GM12864 (cell line): ENCODE measurements at places on chromosomes 3 and 15.

DNA sequence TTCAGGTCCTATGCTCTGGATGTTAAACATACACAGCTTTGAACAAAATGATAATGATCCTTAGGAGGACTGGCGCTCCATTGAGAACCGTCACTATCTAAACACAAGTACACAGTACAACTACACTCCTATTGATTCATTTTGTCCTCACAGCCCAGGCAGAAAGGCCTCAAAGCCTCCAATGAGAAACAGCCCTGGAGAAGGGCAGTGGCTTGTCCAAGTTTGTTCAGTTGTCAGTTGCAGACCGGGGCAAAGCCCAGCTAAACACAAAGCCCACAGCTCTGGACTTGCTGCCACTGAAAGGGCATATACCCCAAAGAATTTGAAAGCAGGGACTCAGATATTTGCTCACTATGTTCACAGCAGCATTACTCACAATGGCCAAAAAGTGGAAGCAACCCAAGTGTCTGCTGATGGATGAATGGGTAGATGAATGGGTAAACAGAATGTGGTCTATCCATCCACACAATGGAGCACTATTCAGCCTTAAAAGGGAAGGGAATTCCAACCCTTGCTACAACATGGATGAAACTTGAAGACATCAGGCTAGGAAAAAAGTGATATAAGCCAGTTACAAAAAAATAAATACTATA lies 34.7 kb downstream of the NUP210 start:
- DNase-seq: no peak

GRCh38 chr3:153127788-153128187 lies 34.2 kb upstream of the RAP2B start:
- no peak for DNase-seq

DNA sequence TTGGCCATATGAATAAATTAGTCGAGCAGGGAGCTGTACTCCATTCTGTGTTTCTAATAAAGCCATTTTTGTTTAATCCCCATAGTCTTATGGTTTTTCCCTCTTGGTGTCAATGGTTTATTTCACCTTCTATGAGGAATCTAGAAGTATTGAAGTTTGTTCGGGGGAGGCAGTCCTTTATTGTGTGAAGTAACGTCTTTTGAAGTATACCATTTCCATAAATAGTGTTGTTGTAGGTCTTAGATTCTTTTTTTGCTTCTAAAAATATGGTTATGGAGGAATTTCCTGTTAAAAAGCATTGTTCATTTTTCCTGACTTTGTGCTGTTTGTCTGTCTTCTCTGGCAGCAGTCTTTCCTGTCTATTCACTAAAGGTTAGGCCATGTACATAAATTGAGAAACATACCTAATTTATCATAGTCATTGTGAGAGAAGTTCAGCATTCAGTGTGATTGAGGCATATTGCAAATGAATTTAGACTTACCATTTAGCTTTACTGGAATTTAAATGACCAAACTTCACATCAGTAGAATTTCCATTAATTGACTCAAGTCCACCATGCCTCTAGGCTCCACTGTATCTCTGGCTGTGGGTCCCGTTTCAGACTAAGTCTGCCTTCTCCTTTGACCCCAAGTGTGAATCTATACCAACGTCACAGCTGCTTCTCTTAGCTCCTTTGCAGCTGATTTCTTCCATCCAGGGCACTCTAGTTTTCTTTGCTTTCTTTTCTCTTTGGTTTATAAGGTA lies 37.3 kb downstream of the YEATS2 start:
- DNase-seq: no peak

GRCh38 chr3:50627407-50628051 lies 10.6 kb downstream of the MAPKAPK3 start:
- DNase-seq: no peak

- DNase-seq: no peak
Observed at GRCh38 chr3:30924763-30925162, 30.3 kb upstream of the GADL1 start.

DNA sequence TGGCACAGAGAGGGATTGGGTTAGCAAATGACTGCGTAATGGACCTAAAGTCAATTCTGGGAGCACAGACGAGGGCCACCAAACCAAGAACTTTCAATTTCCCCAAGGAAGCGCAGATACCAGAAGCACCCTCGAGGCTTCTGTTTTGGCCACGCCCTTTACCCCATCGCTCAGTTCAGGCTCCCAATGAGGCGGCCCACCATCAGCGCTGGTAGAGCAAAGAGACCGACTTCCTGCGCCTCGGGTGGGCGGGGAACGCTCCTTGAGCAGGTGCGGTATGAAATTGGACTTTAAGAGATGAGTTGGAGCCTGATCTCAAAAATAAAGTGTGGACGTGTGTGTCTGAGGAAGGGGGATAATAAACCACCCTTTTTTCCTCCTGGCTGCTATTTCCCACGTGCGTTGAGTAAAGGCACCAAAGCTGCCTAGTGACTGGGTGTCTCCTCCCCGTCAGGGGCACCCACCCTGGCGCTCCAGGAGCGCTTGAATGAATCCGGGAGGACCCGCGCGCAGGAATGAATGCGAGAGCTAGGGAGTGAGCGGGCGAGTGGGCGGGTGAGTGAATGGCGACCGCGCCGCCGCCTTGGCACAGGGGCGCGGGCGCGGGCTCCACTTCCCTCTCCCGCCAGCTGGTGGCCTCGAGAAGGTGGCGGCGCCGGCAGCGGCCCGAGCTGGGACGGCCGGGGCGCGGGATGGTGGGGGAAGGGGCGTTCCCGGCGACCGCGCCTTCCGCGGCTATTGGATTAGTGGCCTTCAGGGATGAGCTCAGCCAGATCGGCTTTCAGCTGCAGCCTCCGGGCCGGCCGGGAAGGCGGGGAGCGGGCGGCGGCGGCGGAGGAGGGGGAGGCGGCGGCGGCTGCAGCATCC lies at the start of gene SPSB4:
TSS of gene SPSB4 (plus strand) at position 772 of the 867 bp plus-strand sequence. CDS start 14,758 bp downstream, outside the sequence.
- no peak for DNase-seq

DNA sequence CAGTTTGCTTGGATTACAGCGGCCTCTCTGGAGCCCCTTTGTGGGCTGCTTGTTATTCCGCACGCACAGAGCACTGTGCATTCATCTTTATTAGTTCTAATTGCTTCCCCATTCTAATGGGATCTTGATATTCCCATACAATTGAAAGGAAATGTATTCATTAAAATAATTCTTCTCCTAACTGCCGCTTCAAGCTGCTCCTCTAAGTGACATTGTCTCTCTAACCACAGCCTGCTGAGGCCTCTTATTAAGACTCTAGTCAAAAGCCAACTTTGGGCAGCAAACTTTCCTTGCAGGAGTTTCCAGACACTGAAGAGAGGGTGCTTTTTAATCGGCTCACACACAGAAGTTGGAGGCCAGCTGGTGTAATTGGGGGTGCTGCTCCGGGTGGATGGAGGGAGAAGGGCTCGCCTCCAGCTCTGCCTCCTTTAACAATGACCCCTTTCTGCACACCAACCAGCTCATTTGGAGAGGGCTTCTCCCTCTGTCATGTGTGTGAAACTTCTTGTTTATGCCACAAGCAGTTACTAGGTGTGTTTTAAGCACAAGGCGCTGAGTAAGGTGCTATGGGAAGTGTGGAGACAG lies 5.6 kb upstream of the MAGEF1 start:
- DNase-seq: no peak

GRCh38 chr3:58116985-58117384 lies 93.8 kb downstream of the DNASE1L3 start:
- DNase-seq: no peak

DNA sequence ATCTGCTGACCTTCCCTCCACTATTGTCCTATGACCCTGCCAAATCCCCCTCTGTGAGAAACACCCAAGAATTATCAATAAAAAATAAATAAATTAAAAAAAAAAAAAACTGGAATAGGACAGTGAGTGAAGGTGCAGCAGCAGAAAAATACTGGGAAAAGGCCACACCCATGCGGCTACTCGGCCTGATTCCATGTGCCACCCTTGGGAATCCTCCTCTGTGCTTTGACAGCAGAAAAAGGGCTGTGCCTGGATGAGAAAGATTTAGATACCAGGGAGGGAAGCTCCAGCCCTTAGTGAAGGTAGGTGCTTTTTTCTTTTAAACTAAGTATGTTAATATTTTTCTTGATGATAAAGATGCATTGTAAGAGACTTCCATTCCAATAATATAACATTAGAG lies 107.8 kb downstream of the CTNNB1 start:
- DNase-seq: no peak

- no peak for DNase-seq
Observed at GRCh38 chr3:128462931-128463330, 3.8 kb downstream of the DNAJB8 start.

DNA sequence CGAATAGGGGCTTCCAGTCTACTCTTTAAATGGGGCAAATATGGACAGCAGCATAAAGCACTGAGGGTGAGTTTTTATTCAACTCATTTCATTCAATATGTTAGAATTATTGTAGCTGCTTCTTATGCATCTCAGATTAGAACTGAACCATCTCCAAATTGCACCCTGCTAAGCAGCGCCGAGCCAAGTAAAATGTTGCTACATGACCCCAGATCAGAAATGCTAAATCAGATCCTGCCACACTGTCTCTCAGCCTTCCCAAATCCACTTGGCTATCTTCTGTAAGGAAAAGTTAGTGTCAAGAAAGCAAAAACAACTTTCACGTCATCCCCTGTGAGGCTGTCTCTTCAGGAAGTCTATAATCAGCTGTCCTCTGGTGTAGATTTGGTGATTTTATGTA lies 293.2 kb downstream of the CNTN4 start:
- DNase-seq: no peak

DNA sequence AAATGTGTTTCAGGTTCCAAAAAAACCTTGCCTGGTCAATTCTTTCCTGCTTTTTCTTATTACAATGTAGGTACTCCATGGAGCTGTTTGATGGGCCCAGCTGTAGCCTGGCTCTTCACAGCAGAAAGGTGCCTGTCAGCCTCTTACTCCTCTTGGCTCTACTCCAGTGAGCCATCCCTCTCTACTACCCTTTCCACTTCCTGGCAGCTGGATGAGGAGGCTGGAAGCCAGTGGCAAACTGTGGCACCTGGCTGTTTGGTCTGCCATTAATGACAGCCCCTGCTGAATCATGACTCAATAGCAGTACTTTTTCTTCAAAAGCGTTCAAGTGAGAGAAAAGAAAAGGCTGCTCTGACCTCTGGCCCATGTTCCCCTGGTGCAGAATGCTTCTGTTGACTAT lies 618.1 kb downstream of the PYDC2 start:
- no peak for DNase-seq

DNA sequence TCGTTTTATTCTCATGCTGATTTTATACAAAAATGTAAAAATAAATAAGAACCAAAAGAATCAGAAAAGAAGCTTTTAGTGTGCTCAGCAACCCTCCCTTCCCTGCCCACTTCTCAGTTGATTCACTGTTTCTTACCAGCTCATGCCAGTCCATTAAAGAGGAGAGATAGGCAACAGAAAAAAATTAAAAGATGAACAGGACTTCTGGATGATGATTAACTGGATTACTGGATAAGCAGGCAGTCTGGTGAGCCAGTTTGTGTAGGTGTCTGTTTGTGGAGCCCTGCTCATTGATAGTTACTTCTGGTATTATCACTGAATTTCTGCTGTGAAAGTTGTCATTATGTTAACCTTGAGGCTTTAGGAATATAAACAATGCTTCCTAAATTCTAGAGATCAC lies 15.1 kb upstream of the GPR171 start:
- no peak for DNase-seq

DNA sequence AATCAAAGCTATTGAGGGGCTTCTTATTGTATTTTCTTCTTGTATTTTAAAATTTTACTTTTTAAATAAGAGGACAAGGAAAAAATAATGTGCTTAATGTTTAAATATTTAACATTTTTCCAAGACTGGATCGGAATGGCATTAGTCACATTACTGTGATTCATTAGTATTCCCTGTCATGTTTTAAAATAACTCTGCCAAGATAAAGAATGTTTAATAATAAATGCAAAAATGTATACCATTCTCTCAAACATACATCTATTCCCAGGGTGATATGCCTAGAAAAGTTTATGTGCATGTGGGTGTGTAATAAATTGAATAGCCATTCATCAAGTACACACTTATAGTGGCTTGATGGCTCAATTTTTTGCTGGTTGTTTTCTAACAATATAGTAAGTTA lies 936.1 kb downstream of the PLOD2 start:
- DNase-seq: no peak

GRCh38 chr3:25895443-25895842 lies 105.6 kb downstream of the OXSM start:
- DNase-seq: no peak

- no peak for DNase-seq
Observed at GRCh38 chr15:42736178-42736792, 643 bp downstream of the CDAN1 start.

- no peak for DNase-seq
Observed at GRCh38 chr15:57609805-57610529, 18.3 kb downstream of the MYZAP start.

DNA sequence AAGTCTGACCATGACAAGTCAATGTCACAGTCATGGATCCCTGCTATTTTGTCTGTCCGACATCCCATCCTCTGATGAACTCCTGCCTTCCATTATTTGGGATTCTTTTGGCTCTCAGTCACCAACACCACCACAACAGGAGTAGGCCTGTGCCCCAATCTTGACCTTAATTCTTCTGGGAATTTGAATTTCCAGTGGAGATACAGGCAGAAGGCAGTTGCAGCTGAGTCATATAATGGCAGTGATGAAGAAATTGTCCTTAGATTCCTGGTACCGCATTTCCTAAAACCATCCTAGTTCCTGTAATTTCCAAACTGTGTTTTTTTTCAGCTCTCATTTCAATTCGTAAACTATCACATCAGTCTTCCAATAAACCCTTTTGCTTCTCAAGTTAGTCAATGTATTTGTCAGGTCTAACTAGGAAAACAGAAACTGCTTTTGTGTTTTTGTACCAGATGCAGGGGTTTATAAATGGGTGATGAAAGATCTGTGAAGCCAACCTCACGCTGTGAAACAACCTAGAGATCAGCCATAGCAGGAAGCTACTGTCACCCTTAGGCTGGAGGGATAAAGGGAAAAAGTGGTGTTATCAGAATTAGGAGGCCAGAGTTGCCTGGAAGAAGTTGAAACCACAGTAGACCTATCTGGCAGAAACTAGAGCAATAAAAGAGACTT lies 126.3 kb upstream of the TMEM108 start:
- no peak for DNase-seq

DNA sequence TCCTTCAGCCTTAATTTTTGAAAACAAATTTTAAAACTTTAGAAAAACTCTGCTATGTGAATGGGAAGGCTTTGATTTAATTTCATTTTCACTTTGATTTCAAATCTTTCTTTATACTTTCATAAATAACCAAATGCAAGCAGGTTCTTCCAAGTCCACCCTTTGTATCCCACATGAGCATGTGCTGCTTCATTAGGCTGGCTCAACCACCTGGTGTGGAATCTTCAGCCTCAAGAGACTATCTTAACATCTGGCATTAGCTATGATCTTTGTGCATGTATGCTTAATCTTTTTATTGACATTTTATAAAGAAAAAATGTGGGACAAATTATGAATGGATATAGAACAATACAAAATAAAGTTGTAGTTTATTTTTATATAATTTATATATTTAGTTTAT lies 81.8 kb upstream of the MLF1 start:
- DNase-seq: no peak

- no peak for DNase-seq
Observed at GRCh38 chr3:134059035-134059601, 29.4 kb upstream of the SLCO2A1 start.

GRCh38 chr15:99566157-99566897 lies 543 bp downstream of the MEF2A start:
- no peak for DNase-seq

GRCh38 chr3:128294999-128295468 lies 141.8 kb downstream of the EEFSEC start:
- no peak for DNase-seq
